ENCODE measurements at places on chromosomes 16 and 17. TPM values are rescaled to one million over a fixed set of nuclear protein-coding genes. Genes with fewer than 3 reads are reported as not detected.

PHOSPHO1 gene
- total RNA-seq: 6.3 TPM

AGRP gene
- total RNA-seq: not detected

GRCh38 chr16:79843631-79844043 is 243.1 kb upstream of the MAF start:
- H3K4me1 ChIP-seq: peaks cover under 1% of the 10 kb centered on the region
- H3K27ac ChIP-seq: no peak overlapping the region
- H3K36me3 ChIP-seq: no peaks in the 10 kb centered on the region

DNA sequence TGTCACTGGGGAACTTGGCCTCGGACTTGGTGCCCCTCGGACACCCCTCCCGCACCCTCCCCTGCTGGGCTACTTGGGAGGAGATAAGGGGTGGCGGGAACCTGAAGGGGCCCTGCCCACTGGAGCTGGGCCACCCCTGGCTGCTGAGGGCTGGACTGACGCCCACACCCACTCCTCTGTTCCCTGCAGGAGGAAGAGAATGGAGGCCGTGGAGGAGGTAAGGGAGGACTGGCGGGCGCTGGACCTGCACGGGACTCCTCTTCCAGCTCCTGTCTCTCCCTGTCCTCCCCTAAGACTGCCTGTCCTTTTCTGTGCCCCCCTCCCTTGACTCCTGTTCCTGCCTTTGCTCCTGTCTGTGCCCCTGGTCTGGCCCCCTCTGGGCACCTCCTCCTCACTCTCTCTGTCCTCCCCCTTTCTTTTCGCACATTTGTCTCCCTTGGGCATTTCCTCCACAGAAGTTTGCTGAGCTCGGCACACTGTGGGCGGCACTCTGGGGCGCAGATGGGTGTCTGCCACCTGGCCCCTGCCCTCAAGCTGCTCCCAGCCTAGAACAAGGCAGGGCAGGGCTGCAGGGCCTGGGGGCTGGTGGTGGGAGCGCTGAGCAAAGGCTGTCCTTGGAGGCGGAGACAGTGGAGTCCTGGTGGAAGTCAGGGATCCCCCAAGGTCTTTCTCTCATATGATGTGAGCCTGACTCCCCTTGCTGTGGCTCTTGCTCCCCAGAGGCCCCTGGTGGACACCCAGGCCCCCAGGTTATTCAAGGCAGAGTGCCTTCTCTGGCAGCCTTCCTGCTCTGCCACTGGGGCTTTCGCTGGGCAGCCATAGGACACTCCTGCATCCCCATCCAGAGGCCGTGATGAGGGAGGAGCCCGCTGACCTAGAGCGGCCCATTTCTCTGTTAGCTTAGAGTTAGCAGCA is 32.7 kb downstream of the ARHGAP23 start:
- DNase-seq: no peak
- H3K36me3 ChIP-seq: no peaks in the 10 kb centered on the region
- no peaks in the 10 kb centered on the region for H3K4me1 ChIP-seq

DNA sequence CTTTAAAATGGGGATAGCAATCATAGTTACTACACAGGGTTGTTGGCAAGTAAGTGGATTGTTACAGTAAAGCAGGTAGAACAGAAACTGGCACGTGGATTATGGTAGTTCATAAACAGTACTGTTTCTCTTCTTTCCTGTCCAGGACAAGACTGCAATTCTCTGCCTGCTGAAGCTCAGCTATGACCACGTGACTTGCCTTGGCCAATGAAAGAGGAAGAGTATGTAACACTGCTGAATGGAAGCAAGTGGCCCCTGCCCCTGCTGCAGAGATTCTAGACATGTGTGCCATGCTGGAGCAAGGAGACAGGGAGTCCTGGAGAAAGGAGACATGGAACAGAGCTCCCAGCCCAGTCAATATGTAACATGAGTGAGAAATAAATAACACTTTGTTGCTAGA is 66.6 kb upstream of the TOX3 start:
- no peaks in the 10 kb centered on the region for H3K36me3 ChIP-seq
- H3K27me3 ChIP-seq: no peaks in the 10 kb centered on the region
- DNase-seq: no peak
- no peak overlapping the region for H3K27ac ChIP-seq

DNA sequence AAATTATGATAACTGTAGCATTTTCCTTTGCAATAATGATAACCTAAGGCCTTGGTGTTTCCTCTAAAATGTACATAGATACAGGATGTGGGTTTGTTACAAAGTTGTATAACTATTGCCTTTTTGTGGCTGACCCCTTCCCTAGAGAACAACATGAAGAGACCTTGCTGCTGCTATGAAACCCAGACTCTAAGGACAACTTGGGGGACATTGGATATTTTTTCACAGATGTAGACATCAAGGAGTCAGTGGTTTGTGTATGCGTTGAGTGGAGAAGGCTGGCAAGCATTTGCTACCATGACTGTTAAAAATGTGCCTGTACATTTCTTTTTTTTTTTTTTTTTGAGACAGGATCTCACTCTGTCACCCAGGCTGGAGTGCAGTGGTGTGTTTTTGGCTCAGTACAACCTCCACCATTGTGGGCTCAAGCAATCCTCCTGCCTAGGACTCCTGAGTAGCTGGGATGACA is 12.3 kb downstream of the HMOX2 start:
- H3K4me1 ChIP-seq: peaks cover 7% of the 10 kb centered on the region
- no peak overlapping the region for H3K4me3 ChIP-seq
- no peaks in the 10 kb centered on the region for H3K36me3 ChIP-seq
- DNase-seq: no peak
- no peaks in the 10 kb centered on the region for H3K27me3 ChIP-seq

ZNF385C gene
- total RNA-seq: 2.3 TPM

CEP295NL gene
- 2.2 TPM for total RNA-seq

DNA sequence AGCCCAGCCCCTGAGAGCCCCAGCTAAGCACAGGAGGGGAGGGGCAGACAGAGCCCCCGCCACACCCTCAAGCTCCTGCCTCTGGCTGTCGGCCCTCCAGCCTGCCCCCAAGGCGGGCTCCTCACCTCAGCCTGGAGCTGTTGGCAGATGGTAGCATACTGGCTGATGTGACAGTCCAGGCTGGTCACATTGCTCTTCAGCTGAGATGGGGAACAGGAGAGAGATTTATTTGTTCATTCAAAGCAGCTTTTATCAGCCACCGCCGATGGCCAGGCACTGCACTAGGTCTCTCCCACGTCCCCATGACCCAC is 14.8 kb downstream of the KIF18B start:
- H3K27me3 ChIP-seq: no peaks in the 10 kb centered on the region
- H3K27ac ChIP-seq: no peak overlapping the region
- no peaks in the 10 kb centered on the region for H3K36me3 ChIP-seq
- no peak for DNase-seq
- H3K4me3 ChIP-seq: no peak overlapping the region

- H3K27me3 ChIP-seq: no peaks in the 10 kb centered on the region
- DNase-seq: peak; percentile 88
- H3K36me3 ChIP-seq: peaks cover 14% of the 10 kb centered on the region
- peak within 1 kb of the TSS; percentile 86 for H3K27ac ChIP-seq
- peak within 1 kb of the TSS; percentile 73 for H3K4me3 ChIP-seq
Observed at GRCh38 chr16:667780-668518, at the start of gene RHOT2. RHOT2 (plus strand) TSS chr16:668132; CDS start chr16:668200, 68 bp downstream.

DNA sequence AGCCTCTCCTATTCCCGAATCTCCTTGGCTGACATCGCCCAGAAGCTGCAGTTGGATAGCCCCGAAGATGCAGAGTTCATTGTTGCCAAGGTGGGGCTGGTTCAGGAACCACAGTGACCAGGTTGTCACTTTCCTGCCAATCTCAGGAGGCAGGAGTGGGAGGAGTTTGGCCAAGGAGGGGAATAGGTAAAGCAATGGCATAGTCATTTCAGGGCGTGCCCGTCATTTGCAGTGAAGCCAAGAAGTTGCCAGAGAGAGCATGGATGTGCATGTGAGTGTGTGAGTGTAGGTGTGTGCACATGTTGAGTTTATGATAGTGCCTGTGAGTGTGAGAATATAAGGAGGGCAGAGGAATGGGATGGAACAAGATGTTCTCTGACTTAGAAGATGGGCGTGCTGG is 14.8 kb downstream of the PSMD3 start:
- no peak for DNase-seq
- H3K27me3 ChIP-seq: no peaks in the 10 kb centered on the region
- H3K36me3 ChIP-seq: peaks cover 63% of the 10 kb centered on the region
- no peak overlapping the region for H3K4me3 ChIP-seq
- no peaks in the 10 kb centered on the region for H3K4me1 ChIP-seq

UMOD gene
- total RNA-seq: 1.5 TPM

FN3KRP gene
- total RNA-seq: 26.1 TPM

DNA sequence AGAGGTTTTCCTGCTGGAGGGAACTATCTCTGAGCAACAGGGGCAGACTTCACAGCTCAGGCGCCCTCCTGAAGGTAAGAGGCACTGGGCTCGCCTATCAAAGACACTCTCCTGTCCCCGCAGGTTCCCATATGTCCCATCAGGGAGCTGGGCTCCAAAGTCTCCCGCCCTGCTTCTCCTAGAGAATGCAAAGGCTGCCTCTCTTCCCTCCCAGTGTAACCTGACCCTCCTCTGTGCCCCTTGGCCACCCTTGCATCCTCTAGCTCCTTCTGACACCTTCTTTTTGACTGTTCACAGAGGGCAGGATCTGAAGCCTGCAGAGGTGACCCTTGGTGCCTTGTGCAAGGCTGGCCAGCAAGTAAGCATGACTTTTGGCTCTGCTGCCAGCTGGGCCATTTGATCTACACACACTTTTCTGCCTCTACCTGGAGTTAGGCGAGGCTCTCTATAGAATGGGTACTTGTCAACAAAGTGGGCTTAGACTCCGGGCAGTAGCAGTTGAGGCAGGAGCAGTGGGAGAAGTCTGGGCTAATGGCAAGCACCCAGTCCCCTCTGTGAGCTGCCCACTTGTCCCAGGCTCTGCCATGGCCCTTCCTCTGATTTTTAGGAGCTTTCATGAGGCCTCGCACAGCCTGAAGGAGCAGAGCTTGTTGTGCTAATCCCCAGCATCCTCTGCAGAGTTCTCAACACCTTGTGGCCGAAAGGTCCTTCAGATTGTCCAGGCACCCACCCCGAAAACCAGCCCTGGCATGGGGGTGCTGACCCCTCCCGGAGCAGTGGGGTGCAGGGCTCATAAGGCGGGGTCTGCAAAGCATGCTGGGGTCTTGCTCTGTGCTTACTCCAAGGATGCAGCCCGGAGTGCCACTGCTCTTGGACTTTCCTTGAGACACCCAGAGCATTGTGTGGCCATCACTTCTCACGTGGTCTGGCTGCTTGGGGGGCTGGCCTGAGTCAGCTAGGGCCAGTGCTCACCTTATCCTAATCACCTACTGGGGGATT is 122.9 kb downstream of the METRNL start:
- DNase-seq: peak; percentile 3
- no peaks in the 10 kb centered on the region for H3K4me1 ChIP-seq
- H3K36me3 ChIP-seq: no peaks in the 10 kb centered on the region
- no peaks in the 10 kb centered on the region for H3K27me3 ChIP-seq

DNA sequence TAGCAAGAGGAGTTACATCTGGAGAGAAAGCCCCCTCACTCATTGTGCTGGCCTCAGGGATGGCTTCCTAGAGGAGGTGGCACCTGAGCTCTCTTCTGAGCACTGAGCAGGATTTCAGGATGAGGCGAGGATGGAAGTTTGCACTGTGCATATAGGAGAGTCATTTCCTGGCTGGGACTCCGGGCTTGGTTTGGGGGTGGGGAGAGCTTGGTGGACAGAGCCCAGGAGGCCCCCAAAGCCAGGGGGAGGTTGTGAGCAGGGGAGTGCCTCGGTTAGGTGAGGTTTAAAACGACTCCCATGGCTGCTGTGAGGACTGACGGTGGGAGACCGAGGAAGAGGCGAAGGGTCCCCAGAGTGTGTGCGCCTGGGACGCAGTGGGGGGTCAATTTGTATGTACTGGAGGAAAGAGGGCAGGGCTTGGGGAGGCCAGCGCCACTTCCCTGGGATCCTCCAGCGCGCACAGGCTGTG is 1.2 kb downstream of the CAMKK1 start:
- H3K4me1 ChIP-seq: peaks cover 24% of the 10 kb centered on the region
- peak overlapping the region; percentile 57 for H3K4me3 ChIP-seq
- H3K36me3 ChIP-seq: no peaks in the 10 kb centered on the region
- DNase-seq: no peak

GRCh38 chr17:50129353-50129727 is 620 bp downstream of the SAMD14 start:
- peak overlapping the region; percentile 35 for H3K4me3 ChIP-seq
- no peak for DNase-seq
- H3K36me3 ChIP-seq: no peaks in the 10 kb centered on the region
- H3K27ac ChIP-seq: no peak overlapping the region

- no peaks in the 10 kb centered on the region for H3K4me1 ChIP-seq
- H3K4me3 ChIP-seq: no peak overlapping the region
- DNase-seq: no peak
- H3K27me3 ChIP-seq: no peaks in the 10 kb centered on the region
- H3K36me3 ChIP-seq: no peaks in the 10 kb centered on the region
Observed at GRCh38 chr17:41494524-41494923, 4.8 kb upstream of the KRT36 start.

DNA sequence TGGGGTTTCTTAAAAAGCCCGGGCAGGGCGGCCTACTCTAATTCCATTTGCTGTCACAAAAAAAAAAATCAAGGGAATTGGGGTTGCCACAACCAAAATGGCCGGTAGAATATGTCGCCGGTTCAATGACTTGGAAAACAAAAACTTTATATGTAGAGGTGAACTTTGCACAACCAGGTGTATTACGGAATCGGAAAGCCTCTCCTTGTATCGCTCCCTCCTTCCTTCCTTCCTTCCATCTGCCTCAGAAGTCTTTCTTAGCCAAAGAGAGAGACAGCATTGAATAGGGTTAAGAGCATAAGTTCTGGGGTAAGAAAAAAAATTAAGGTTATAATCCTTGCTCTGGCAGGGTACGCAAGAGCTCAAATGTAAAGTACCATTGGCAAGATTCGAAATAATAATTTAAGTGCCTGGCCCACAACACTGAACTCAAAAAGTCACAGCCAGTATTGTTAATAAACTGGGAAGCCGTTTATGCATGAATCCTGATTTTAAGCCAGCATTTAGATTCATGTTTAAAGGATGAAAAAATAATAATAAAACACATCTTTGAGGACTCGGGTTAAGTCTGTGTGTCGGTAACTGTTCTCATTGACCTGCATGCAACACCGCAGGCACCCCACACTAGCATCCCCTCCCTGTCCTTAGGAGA is 522 bp upstream of the GLG1 start:
- no peaks in the 10 kb centered on the region for H3K27me3 ChIP-seq
- H3K4me3 ChIP-seq: peak overlapping the region; percentile 88
- no peak for DNase-seq

- H3K4me3 ChIP-seq: no peak overlapping the region
- no peaks in the 10 kb centered on the region for H3K4me1 ChIP-seq
- no peak overlapping the region for H3K27ac ChIP-seq
- H3K27me3 ChIP-seq: peaks cover 8% of the 10 kb centered on the region
- peak; percentile 37 for DNase-seq
- H3K36me3 ChIP-seq: no peaks in the 10 kb centered on the region
Observed at GRCh38 chr16:49350265-49351095, 23.1 kb upstream of the C16orf78 start.

- no peaks in the 10 kb centered on the region for H3K36me3 ChIP-seq
- H3K4me1 ChIP-seq: no peaks in the 10 kb centered on the region
- H3K27me3 ChIP-seq: no peaks in the 10 kb centered on the region
Observed at GRCh38 chr16:2806286-2806685, 8.0 kb downstream of the PRSS41 start.

GRCh38 chr17:71759422-71760060 is 361.3 kb upstream of the SOX9 start:
- no peak overlapping the region for H3K27ac ChIP-seq
- no peaks in the 10 kb centered on the region for H3K4me1 ChIP-seq
- H3K27me3 ChIP-seq: no peaks in the 10 kb centered on the region
- H3K4me3 ChIP-seq: no peak overlapping the region

- no peak for DNase-seq
- H3K4me1 ChIP-seq: no peaks in the 10 kb centered on the region
- H3K36me3 ChIP-seq: no peaks in the 10 kb centered on the region
- H3K27ac ChIP-seq: no peak overlapping the region
- no peaks in the 10 kb centered on the region for H3K27me3 ChIP-seq
Observed at GRCh38 chr17:8793649-8794048, 5.5 kb downstream of the MFSD6L start.

Data from prostate gland (tissue), 2 donors.